ENCODE measurements at places on chromosomes 16 and 17.

DNA sequence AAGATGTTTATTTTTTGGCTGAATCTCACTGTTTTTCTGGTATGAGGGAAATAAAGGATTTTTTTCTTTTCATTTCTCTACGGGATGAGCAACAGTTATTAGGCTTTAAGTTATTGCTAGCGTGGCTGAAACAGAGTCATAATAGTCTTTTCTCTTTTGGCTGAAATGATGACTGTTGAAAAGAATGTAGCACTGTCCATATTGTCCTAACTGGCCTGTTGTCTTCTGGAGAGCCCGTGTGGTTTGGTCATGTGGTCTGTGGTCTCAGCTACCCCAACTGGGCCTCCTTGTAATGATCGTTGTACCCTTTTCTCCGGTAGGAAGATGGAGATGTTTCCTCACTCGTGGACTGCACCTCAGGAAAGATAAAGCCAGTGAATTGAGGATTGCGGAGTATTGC is 36.6 kb downstream of the EPN2 start:
- no peak for DNase-seq

DNA sequence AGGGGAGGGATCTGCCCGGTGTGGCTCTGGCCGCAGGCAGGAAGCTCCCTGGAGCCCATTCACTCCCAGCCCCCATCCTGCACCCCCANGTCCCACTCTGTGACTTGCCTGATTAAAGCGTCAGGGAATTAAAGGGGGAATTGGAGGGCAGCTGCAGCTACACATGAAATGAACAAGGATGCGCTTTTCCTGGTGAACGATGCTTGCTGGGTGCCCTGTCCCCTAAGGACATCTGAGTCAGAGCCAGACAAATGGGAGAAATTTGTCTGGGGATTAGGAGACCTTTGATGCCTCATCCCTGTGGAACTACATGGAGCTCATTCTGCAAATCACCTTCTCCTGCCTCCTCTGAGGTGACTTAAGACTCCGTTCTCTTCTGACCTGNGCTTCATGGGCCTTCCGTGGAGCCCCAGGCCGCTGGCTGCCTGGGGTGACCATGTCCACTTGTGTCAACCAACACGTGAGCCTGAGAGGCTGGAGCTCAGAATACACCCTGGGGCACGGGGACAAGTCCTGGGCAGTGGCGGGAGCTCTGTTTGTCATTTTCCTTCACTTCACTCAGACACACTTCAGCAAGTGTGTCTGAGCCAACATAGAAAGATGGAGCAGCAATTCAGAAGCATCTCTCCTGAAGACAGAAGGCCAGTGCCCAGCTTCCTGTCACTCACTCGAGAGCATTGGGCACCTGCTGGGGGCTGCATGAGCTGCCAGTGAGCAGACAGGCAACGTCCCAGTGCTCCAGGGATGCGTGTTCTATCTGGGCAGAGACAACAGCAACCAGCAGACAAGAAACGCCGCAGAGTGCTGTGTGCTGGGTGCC is 54.1 kb downstream of the METRNL start:
- DNase-seq: peak; percentile 85

GRCh38 chr17:7014995-7015958 is 2.9 kb downstream of the RNASEK start:
- peak; percentile 14 for DNase-seq

GRCh38 chr16:86325895-86326294 is 184.4 kb upstream of the FOXF1 start:
- DNase-seq: no peak

DNA sequence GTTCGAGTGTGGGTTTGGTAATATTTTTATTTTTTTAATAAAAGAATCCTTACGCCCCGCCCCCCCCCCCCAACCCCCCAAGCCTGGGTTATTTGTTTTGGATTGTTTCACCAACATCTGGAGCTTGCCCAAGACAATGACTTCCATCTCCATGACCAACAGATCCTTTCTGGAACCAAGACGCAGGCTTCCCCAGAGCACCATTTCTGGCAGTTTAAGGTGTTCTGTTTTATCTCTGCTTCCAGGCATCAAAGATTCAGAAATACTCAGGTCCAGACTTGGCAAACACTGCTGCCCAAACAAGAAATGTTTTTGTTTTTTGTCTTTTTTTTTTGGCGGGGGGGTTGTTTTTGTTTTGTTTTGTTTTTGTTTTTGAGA is 56.1 kb downstream of the PLXDC1 start:
- no peak for DNase-seq

- no peak for DNase-seq
These were observed 16.7 kb upstream of the ADGRG1 start for GRCh38 chr16:57611706-57612105.

DNA sequence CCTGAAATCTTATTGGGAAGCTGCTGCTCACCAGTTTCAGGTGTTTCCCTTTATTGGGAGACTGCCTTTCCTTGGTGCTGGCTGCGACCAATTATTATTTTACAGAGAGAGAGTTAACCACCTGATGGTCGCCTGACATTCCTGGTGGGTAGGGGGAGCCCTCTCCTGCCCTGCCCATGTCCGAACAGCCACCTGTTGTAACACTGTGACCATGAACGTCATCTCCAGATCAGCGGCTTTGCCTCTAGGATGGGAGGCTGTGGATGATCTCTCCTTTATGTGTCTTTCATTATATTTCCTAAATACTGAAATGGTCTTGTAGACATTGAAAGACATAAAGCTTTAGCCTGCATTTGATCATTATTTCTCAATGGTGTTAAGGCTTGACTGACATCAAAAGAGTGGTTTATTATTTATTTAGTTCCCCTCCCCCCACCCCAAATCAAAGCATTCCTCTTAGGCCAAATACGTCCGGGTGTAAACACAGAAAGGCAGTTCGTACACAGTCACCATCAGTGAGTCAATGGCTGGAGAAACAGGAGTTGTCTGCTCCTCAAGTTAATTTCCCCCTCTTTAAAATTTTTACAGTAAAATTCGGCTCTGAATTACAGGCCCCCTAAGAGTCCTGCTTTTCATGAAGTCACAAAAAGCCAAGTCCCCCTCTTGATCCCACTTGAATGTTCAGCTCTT is 57.8 kb upstream of the CACNG5 start:
- DNase-seq: no peak

- no peak for DNase-seq
These were observed 386.2 kb upstream of the CCL2 start for GRCh38 chr17:33868899-33869298.

DNA sequence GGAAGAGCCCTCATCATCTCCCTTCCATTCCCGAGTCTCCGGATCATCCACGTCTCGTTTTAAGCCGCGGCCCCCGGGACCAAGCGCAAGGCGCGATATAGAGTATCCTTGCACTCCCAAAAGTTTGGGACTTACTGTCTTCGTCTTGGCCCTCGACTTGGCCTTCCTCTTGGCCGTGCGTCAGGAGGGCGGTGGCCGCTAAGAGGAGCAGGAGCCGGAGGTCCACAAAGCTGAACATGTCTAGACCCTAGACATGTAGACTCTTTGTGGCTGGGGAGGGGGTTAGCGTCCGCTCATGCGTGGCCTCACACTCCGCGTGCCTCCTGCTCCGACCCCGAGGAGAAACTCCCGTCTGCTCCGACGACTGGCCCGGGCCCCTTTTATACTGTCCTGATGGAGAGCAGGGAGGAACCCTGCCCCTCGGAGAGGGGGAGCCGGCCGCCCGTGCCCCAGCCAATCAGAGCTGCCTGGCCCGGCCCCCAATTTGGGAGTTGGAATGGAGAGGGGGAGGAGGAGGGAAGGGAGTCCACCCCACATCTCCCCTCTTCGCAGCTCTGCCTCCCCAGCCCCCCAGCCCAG is at the start of gene COL1A1:
Gene COL1A1 (minus strand): TSS at position 356 of the 579 bp plus-strand sequence. CDS start 118 bp downstream, at position 238.
- DNase-seq: no peak

- no peak for DNase-seq
These were observed 15.9 kb upstream of the PDXDC1 start for GRCh38 chr16:14958970-14959369.

DNA sequence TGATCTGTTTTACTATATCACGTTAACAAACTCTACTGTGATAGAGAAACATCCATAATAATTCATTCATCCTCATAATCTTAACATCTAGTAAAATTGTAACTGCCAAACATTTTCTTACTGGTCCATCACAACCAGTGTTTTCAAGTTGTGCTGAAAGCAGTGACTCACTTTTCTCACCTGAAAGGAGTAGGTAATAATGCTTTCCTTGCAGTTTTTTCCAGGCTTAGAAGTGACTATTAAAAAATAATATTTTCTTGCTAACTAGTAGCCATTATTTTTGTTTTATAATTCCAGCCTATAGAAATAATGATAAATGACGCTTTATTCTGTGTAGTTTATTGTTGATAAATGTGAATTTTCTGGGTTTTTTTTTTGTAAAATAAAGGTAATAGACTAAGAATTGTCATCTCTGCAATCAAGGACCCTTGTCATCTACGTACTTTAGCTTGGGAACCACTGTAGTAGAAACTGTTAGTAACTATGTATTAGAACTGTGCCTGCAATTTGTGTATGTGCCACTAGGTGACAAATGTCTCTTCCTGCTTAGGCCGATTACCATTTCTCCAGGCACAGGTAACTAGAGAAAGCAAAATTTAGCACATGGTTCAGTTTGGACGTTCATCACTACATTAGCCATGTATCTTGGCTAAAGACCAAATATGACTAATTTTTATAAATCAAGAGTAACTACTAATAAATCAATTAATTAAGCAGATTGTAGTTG is 409.4 kb upstream of the ERCC4 start:
- DNase-seq: no peak

DNA sequence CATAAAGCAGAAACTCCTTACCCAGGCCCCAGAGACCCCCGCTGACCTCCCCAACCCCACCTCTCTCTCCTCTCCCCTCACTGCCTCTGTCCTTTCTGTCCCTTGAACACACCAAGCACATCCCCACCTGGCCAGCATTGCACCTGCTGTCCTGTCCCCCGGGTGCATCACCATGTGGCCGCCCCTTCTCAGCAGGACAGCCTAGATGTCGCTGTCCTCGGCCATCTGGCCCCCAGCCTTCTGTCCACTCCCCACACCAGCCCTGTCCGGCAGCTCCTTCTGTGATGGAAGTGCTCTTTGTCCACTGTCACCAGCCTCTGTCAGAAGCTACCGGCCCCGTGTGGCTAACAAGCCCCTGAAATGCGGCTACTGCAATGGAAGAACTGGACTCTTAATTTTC is 12.3 kb upstream of the MPRIP start:
- no peak for DNase-seq

- no peak for DNase-seq
These were observed 417.6 kb downstream of the SOX9 start for GRCh38 chr17:72538443-72538842.

GRCh38 chr17:8176998-8177731 is 985 bp upstream of the TMEM107 start:
- DNase-seq: no peak

GRCh38 chr17:28726627-28727491 is 826 bp upstream of the TLCD1 start:
- peak; percentile 91 for DNase-seq

DNA sequence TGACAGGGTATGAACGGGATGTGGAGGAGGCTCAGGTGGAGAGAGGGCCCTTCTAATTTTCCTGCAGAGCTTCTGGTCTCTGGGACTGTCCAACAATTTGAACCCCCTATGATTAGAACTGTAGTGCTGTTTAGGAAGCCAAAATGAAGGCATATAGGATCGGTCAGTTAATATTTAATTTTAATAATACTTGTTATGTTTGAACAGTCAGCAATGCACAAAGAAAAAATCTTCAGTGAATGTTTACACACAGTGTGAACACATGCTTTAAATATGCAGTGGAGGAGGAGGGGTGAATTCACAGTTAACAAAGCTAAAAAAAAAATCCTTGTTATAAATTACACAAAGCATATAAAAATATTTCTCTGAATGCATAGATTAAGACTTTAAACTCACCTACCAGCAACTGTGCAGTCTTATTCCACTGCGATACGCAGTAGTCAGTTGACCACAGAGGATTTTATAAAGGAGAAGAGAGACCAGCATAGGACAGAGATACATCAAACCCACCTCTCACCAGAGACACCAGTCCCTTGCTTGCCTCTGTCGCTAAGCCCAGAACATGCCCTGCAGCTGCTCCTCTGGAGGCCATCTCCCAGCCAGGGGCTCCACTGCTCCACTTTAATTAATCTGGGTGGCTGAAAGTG is 14.6 kb downstream of the ANKRD40 start:
- no peak for DNase-seq

GRCh38 chr17:80259457-80260068 is 1.1 kb upstream of the RNF213 start:
- DNase-seq: no peak

DNA sequence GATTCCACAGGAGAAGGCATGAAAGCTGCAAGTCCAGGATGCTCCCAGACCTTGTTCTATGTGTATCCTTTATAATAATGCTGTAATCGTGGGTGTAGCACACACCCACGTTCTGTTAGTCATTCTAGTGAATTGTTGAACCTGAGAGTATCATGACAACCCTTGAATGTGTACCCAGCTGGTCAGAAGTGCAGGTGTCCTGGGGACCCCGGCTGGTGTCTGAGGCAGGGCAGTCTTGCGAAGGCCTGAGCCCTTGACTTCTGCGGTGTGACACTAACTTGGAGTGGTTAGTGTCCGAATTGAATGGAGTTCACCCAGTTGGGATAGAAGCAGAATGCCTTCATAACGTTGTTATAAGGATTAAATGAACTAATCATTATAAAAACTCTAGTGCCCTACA is 218.0 kb upstream of the TNRC6C start:
- DNase-seq: no peak

- no peak for DNase-seq
These were observed 3.2 kb upstream of the PRPSAP1 start for GRCh38 chr17:76356803-76357456.

DNA sequence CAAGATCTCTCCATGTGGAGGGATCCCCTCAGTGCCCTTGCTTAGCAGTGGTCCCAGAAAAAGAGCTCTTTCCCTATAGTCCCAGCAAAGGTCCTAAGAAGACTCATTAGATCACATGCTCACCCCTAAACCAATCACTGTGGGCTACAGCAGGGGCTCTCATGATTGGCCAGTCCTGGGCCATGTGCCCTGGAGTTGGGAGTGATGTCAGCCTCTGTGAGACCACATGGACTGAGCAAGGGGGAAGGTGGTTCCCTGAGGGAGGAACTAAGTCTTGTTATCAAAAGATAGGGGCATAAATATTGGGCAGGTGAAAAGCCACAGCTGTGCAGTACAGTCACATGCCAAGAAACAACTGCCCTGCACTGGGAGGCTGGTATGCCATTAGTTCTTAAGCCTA is 51.3 kb downstream of the SCNN1B start:
- DNase-seq: no peak

- peak; percentile 44 for DNase-seq
These were observed 2.3 kb downstream of the TOP2A start for GRCh38 chr17:40415390-40415789.

DNA sequence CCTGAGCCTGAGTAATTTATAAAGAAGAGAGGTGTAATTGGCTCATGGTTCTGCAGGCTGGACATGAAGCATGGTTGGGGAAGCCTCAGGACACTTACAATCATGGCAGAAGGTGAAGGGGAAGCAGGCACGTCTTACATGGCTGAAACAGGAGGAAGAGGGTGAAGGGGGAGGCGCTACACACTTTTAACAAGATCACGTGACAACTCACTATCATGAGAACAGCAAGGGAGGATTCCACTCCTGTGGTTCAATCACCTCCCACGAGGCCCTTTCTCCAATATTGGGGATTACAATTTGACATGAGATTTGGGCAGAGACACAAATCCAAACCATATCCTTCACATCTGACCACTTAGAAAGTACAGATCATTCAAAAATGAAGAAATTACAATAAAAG is 110.6 kb upstream of the SHISA6 start:
- no peak for DNase-seq

Data from G401 (cell line).